ENCODE measurements at places on chromosomes 6 and 20.

DNA sequence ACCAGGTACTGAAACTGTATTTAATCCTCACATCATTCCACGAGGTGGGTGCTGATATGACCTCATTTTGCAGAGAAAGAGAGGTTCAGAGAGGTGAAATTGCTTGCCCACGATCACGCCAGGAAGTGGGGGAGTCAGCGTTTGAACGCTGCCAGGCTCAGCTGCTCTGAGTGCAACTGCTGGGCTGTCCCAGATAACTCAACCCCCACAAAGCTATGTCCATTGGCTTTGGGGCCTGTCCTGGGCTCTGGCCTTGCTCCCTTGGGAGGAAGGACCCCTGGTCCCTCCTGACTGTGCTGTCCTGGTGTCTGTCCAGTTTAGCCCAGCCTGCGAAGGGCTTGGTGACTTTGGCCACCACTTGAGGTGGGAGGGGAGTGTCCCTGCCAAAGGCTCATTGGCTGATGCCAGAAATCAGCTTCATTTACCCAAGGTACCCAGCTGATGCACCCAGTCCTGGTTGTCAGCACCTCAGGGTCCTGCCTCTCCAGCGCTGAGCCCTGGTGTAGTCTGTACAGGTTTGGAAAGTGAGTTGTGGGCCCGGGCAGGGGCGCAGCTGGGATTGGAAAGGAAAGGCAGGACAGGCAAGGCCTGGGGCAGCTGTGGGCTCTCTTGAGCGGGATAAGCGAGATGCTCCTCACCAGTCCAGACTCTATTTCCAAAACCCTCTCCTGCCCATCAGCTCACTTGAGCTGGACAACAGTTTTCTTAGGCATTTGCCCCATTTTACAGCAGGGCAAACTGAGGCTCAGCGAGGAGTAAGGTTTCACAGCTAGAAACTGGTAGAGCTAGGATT, 38.5 kb downstream of the SUN5 start:
- no peak for DNase-seq

DNA sequence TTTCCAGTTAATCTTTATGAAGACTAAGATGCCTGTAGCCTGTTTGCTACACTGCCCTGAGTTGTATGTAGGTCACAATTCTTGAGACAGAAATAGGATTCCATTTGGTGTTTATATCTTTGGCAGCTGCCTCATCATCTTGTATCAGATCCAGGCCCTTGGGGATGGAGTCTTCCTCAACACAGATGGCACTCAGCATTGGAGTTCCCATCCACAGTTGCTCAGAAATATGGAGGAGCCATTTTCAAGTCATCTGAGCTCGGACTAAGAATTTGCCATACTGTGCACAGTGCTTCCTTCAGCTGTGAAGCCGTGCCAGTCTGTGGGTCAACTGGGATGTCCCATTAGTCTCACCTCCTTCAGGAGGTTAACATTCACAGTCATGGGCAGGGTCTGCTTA, 156.6 kb downstream of the ZDHHC14 start:
- DNase-seq, result no peak

GRCh38 chr20:44091026-44091425, 96.0 kb downstream of the JPH2 start:
- no peak for DNase-seq

- DNase-seq, result no peak
Observed at GRCh38 chr20:33139467-33139866, 28.5 kb upstream of the BPIFA2 start.

- DNase-seq, result no peak
Observed at GRCh38 chr20:10672624-10673127, 1.1 kb downstream of the JAG1 start.

Measured in activated T-helper 1 cell treated with anti-CD3 and anti-CD28 coated beads, Interleukin-2, amount 50 U/mL, for 16 hours (primary cell).